ENCODE measurements at places on chromosomes 5 and 9. TPM values are rescaled to one million over a fixed set of nuclear protein-coding genes. Genes with fewer than 3 reads are reported as not detected.

Gene UTP15
- 20.8 TPM for total RNA-seq

Gene PPP1R2B
- 0.17 TPM for total RNA-seq

Gene CSF1R
- total RNA-seq: not detected

Gene C5orf63
- total RNA-seq: 4.0 TPM

Gene SVEP1
- total RNA-seq: 76.3 TPM

Gene IRX4
- total RNA-seq: not detected

Gene SPATA31D1
- total RNA-seq: not detected

Gene PCDHGA9
- total RNA-seq: 4.8 TPM

Gene C9
- total RNA-seq: under 0.01 TPM

Gene DMRTA1
- total RNA-seq: 0.26 TPM

Gene SOX30
- under 0.01 TPM for total RNA-seq

DNA sequence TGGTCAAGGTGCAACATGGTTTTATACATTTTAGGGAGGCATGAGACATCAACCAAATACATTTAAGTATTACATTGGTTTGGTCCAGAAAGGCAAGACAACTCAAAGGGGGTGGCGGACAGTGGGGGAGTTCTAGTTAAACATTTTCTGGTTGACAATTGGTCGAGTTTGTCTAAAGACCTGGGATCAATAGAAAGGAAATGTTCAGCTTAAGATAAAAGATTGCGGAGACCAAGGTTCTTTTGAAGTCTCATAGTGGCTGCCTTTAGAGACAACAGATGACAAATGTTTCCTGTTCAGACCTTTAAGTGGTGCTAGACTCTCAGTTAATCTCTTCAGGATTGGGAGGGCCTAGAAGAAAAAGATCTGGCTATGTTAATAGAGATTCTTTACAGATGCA, 47.7 kb upstream of the TTC39B start:
- DNase-seq: no peak

DNA sequence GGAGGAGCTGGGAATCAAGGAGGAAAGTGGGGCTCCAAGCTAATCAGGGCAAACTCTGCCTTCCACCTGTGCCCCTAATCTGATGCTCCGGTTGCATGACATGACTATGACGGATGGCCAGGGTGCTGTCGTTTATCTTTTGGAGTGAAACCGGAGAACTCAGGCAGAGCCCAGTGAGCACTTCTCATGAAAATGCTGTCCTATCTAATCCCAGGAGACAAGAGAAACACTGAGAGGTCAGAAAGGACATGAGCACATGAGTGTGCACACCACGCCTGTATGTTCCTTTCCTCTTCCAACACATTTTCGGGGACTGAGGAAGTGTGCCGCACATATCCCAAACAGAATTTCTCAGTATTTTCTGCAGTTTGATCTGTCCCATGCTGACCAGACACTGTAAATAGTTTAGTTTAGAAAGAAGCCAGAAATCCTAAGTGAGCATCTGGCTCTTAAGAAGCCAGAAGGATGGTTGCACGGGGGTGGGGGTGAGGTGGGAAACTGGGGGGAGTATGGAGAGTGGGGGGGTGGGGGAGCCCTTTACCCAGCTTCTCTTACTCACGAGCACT, 217.1 kb downstream of the TSSK1B start:
- DNase-seq: no peak

- no peak for DNase-seq
These were observed 3.1 kb downstream of the CXXC5 start for GRCh38 chr5:139651043-139651834.

DNA sequence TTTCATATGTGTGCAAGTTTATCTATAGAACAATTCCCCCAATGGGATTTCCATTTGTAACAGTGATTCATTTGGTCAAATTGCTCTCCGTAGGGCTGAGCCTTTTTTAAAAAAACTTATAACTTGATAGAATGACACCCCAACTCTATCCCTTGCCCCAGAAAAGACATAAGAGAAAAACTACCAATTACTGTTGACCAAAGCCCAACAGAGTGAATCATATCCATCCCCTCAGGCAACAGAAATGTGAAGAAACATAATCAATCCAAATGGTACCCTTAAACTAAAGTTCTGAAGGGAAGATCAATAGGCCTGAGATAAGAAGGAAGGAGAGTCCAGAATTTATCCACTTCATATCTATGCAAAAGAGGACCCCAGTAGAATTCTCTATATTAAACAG, 17.8 kb downstream of the TICAM2 start:
- no peak for DNase-seq

GRCh38 chr9:80072451-80072850, 500.7 kb downstream of the TLE4 start:
- DNase-seq: no peak

DNA sequence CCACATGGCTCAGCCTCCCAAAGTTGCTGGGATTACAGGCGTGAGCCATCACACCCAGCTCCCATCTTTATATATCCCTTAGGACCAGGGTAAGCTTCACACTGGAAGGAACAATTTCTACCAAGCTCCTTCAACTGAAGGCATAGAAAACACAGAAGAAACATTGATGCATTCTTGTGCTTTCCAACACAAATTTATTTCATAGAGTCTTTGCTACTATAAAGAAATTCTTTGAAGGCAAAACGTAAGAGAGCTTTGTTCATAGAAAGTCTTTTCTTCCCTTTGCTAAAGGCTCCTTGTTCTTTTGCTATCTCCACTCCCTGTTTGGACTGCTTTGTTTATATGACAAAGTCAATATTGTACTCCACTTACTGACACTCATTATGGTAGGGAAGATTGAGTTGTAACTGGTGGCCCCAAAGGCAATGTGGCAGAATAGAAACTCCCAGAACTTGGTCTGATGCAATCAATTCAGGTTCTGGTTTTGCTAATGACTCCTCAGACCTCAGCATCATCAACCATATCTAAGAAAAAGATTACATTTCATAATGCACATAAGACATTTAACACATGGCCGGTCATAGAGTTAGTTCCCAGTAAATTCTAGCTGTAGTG, 97.4 kb upstream of the CLINT1 start:
- no peak for DNase-seq

DNA sequence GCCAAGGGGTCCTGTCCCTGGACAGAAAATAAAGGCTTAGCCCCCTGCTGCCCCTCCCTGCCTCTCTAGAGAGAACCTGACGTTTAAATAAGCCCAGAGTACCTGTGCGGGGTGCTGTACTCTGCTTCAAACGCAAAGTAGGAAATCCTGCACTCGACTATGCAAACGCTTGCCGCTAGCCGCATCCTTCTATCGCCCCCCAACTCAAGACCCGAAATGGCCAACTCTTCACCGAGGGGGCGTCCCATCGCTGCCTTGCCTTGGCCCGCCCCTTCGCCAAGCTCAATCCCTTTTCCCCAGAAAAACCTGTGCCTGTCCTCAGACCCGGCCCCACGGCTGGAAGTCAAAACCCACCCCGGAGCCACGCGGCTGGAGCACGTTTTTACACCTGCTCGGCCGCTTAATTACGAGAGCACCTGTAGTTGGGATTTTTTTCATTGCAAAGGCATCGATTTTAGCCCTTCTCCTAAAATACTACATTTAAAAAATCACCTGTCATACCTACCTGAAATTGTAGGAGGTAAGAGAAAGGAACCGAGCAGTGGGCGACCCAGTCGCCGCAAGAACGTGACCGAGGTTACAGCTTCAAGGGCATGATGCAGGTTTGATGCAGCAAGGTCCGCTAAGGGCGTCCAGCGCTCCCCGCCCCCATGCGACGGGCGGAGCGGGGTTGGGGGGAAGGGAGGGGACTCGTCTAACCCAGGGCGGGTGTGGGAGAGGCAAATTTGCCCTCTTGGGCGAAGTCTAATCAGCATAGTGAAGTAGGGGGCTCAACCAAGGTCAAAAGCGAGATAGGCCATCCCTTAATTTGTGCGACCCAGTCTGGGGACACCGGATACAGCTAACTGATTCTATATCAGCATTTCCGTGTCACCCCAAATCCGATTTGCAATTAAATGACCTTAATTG, 3.5 kb downstream of the ELAVL2 start:
- DNase-seq: no peak

GRCh38 chr5:75054134-75054930, 2.0 kb upstream of the GCNT4 start:
- peak; percentile 50 for DNase-seq

DNA sequence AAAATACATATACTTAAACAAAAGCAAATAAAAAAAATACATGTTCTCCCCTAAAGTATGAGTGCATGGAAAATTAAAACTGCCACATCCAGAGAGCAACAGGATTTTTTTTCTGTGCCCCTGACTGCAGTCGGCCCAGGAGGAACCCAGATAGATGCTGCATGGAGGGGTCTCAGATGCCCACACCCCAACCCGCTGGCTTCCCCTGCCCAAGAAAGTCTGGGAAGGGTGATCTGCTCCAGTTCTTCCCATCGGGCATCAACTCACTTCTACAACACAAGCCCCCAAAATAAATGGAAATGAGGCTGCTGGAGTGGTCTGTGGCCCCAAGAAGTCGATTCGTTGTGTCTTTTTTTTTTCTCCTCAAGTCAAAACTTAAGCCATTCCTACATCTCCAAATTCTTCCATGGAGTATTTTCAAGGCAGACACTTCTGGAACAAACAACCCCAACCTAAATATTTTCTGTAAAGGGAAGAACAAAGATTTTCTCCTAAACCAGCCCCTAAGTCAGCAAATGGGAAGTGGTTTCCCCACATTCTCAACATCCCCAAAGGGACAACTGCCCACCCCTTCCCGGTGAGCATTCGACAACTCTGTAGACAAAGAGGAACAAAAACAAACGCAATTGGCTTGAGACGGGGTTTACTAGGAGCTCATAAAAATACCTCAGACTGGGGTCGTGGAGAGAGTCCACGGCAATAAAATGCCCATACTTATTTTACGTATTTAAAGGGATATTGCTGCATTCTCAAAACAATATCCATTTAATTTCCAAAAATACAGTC, 46.7 kb downstream of the ROR2 start:
- no peak for DNase-seq

- no peak for DNase-seq
These were observed 98.7 kb downstream of the PAX5 start for GRCh38 chr9:36935332-36935731.

GRCh38 chr9:32413424-32413823, 29.0 kb downstream of the ACO1 start:
- peak; percentile 87 for DNase-seq

DNA sequence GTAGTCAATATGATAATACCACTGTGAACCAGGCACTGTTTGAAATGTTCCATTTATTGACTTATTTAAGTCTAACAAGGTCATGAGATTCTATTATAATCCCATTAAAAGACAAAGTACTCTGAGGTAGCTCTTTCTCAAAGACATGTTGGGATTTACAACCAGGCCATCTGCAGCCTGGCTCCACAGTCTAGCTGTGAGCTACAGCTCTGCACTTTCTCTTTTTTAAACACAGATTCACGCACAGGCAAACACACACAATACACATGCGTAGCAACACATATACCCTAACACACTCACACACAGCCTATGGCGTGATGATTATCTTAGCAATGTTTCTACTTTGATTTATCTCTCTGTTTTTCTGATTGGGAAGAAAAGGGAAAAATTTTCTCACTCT, 174.3 kb downstream of the PRR16 start:
- no peak for DNase-seq

GRCh38 chr9:126558051-126558665, 55.6 kb upstream of the LMX1B start:
- peak; percentile 14 for DNase-seq

- no peak for DNase-seq
These were observed at the start of gene IL4 for GRCh38 chr5:132673939-132674630. Gene IL4 (plus strand): TSS chr5:132673989. CDS start chr5:132674051, 62 bp downstream.

All from fibroblast of lung (primary cell).